MCF 10A (cell line): ENCODE measurements at places on chromosomes 11 and 22. TPM values are rescaled to one million over a fixed set of nuclear protein-coding genes. Genes with fewer than 3 reads are reported as not detected.

The MOGAT2 gene
- not detected in 2 replicates for total RNA-seq

The GRAMD1B gene
- total RNA-seq = 0.26 and 0.27 TPM in 2 replicates

- peaks cover 13% of the 10 kb centered on the region for H3K27me3 ChIP-seq
- H3K4me3 ChIP-seq = no peak overlapping the region
- H3K36me3 ChIP-seq = no peaks in the 10 kb centered on the region
- H3K4me1 ChIP-seq = no peaks in the 10 kb centered on the region
These were observed 668 bp upstream of the LRRC32 start for GRCh38 chr11:76671237-76671592.

DNA sequence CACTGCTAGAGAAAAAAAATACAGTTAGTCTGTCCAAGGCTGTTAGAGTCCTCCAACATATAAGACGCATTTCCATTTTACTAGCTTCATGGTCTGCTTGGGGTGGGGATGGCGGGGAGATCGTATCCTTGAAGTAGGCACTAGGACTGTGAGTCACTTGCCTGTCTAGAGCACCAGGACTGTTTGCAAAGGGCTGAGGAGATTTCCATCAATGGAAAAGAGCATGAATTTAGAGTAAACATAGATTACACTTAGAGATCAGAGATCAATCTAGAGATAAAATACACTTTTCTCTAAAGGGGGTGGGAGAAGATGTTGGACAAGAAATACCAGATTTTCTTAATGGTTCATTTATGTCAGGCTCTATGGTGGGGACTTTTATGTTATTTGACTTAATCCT is 1.7 kb upstream of the MS4A7 start:
- no peak for DNase-seq
- peaks cover 41% of the 10 kb centered on the region for H3K27me3 ChIP-seq
- H3K36me3 ChIP-seq = no peaks in the 10 kb centered on the region
- peaks cover 2% of the 10 kb centered on the region for H3K4me1 ChIP-seq
